ENCODE measurements at places on chromosomes 1 and 21.

DNA sequence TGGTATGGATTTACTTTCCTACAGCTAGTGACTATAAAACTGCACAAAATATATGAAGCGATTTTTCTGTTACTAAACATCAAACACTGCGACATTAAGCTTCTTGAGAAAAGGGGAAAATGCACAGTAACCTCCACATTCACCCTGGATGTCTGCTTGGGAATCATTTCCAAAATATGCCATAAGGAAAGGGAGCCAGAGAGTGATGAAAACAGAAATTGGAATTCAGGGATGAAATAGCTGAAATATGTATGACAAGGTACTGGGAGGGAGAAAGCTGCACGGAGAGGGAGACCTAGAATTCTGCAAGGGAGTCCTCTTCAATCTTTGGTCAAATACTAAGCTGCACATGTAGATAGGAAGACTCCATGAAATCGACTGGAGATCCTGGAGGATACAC lies 31.6 kb upstream of the RAB3GAP2 start:
- DNase-seq, result no peak

DNA sequence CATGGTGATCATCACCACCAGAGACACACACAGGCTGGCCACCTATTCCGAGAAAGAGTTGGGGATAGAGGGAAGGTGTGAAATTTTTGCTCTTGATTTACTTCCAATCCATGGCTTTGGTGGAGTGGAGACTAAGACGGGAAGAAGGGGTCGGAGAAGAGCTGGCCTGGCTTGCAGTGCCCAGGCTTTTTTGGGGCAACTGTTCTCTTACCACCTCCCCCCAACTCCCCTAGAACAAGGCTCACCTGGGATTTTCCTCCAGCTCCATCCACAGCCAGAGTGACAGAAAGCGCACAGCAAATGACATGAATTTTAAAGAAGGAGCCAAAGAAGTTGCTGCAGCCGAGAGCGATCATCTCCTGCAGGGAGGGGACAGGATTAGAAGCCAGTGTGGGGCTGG lies 16.0 kb downstream of the SLC26A9 start:
- no peak for DNase-seq

GRCh38 chr1:247748041-247748440 lies at the start of gene OR14A2:
Gene OR14A2 (minus strand): TSS chr1:247748141.
- no peak for DNase-seq

GRCh38 chr1:61461406-61462384 lies 263.2 kb downstream of the TM2D1 start:
- no peak for DNase-seq

- peak; percentile 57 for DNase-seq
Observed at GRCh38 chr1:229440851-229441537, 7.1 kb upstream of the ACTA1 start.

DNA sequence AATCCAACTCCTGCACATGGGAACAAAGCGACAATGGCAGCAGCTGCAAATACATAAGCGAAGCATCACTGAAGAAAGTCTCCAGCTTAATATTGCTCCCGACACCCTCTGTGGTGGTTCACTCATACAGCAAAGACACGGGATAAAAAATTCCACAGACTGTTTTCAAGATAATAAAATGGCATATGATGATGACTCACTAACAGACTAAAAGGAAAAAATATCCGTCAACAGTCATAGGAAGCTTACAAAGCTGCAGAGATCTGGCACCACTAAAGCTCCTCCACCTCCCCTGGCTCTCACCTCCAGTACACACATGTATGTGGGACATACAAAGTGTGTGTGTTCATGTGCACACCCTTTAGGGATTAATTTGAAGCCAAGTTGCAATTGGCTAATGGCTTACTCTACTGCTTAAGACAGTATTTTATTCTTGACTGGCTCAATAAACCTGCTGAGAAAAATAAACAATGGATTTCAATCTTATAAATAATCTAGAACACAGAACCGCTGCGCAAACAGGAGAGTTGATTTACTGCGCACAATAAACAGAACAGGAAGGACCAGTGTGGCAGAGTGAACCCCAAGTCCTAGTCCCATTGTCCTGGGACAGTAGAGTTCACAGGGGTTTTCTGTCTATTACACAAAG lies 94.4 kb downstream of the SLC45A1 start:
- DNase-seq, result no peak

DNA sequence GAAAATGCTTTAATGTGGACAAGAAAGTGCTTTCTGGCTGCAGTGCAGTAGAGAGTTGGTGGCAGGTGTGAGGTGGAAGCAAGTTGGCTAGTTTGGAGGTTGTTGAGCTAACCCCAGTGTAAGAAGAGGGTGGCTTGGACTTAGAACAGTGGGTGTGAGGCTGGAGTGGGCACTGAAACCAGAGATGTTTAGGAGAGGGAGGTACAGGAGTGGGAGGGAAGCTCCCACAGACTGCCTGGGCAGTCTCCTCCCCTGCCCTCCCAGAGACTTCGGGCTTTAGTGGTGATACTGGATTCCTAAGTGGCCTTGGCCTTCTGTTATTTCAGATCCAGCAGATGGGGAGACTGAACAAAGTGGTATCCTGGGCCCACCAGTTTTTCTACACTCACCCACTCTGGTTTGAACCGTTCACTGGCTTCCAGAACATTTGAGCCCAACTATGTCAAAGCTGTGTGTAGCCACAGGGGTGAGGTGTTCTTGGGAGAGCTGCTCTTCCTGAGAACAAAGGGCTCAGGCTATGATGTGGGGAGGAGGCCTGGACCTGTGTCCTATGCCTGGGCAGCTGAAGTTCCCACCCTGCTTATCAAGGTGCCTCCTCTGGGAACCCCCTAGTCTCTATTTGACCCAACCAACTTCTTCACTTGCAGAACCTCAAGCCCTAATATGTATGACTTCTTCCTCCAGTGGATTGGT lies 19.9 kb upstream of the CYP4A11 start:
- DNase-seq, result no peak

- peak; percentile 27 for DNase-seq
Observed at GRCh38 chr1:110634455-110635311, 28.5 kb upstream of the KCNA2 start.

DNA sequence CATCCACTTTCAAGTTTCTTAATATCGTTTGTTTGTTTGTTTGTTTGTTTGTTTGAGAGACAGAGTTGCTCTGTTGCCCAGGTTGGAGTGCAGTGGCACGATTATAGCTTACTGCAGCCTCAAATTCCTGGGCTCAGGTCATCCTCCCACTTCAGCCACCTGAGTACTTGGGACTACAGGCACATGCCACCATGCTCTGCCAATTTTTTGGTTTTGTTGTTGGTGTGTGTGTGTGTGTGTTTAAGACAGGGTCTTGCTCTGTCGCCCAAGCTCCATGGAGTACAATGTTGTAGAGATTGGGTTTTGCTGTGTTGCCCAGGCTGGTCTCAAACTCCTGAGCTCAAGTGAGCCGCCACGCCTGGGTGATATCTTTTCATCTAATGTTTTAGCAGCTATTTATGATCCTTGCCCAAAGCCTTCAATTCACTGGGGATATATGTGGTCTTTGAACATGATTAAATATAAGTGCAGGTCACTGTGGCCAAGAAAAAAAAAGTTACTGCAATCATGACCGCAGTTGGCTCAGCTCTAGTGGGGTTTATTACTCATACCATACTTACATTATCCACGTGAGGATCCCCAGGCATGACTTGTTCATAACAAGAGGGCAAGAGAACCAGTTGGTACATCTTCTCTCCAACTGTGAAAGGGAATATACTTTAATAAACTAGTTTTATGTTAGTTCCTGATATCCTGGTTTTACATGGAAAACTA lies 8.0 kb downstream of the RRP1B start:
- no peak for DNase-seq

DNA sequence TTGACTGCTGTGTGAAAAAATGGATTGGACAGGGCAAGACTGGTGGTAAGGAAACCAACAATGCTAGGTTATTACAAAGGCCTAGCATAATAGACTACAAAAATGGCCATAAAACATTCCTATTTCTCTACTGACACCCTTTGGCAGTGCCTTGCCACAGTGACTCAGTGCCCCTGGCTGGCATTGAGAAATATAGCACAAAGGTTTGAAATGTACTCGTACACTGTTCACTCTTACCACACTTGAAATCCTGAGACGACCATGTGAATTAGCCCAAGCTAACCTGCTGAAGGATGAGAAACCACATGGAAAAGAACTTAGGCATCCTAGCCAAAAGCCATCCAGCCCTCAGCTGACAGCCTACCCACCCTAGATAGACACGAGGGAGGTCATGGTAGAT lies 149.8 kb upstream of the PALMD start:
- no peak for DNase-seq

- DNase-seq, result peak; percentile 62
Observed at GRCh38 chr1:151251656-151252470, 2.7 kb upstream of the PSMD4 start.

DNA sequence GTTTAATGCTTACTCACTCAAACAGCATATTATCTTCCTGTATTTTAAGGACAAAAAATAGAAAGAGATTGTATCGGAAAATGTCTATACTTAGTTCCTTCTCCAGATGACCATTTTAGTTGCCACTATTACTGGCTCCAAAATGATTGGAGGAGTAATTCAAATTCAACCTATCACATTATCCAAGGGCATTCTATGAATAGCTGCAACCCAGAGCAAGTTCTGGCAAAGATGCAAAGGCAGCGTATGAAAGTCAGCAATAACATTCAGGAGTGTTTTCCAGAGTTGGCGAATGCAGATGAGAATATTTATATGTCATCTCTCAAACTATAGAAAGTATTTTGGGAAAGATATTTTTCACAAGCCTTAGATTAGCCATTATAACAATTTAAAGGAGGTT lies 389.8 kb upstream of the ADGRL2 start:
- DNase-seq, result no peak
